ENCODE measurements at places on chromosomes 6 and 20. TPM values are rescaled to one million over a fixed set of nuclear protein-coding genes. Genes with fewer than 3 reads are reported as not detected.

Gene COL9A3
- polyA plus RNA-seq, result 0.69 TPM

Gene PDSS2
- polyA plus RNA-seq, result 19.1 TPM

GRCh38 chr6:168303982-168304751 is 15.4 kb downstream of the DACT2 start:
- no peak for DNase-seq

- no peak for DNase-seq
Measured at GRCh38 chr6:150336299-150336698, 32.5 kb upstream of the IYD start.

DNA sequence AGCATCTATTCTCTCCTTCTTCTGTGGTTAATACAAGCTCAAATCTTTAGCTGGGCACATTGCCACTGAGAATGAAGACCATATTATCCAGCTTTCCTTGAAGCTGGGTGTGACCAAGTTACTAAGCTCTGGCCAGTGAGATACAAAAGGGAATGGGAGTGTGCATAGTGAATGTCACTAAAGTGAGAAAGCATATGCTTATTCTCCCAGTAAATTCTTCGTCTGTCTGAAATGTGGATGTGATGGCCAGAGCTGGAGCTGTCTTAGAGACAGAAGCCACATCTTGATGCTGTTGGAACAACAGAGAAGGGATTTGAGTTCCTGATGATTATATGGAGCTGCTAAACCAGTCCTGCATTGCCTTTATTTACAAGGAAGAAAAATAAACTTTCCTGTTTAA is 60.1 kb downstream of the SESN1 start:
- DNase-seq, result no peak

- no peak for DNase-seq
Measured at GRCh38 chr20:10541668-10542411, 106.7 kb downstream of the SLX4IP start.

All from AG04450 (cell line).